ENCODE measurements at places on chromosomes 3 and 15. TPM values are rescaled to one million over a fixed set of nuclear protein-coding genes. Genes with fewer than 3 reads are reported as not detected.

CMTM8 gene
- total RNA-seq = not detected

GRCh38 chr3:186320862-186321568, 41.0 kb downstream of the DGKG start:
- no peak for DNase-seq
- no peaks in the 10 kb centered on the region for H3K27me3 ChIP-seq
- no peak overlapping the region for H3K4me3 ChIP-seq
- no peak overlapping the region for H3K27ac ChIP-seq
- no peaks in the 10 kb centered on the region for H3K36me3 ChIP-seq

GRCh38 chr3:170585937-170586310, at the start of gene SLC7A14:
SLC7A14 (minus strand) TSS chr3:170586075; CDS start chr3:170526936, 59,139 bp downstream.
- DNase-seq = no peak
- H3K27me3 ChIP-seq = peaks cover 15% of the 10 kb centered on the region
- H3K36me3 ChIP-seq = no peaks in the 10 kb centered on the region
- H3K4me1 ChIP-seq = no peaks in the 10 kb centered on the region

- H3K27me3 ChIP-seq = no peaks in the 10 kb centered on the region
- H3K4me3 ChIP-seq = no peak overlapping the region
- DNase-seq = no peak
- no peak overlapping the region for H3K27ac ChIP-seq
- no peaks in the 10 kb centered on the region for H3K36me3 ChIP-seq
Observed at GRCh38 chr3:98215051-98215450, 48.6 kb downstream of the OR5H15 start.

DNA sequence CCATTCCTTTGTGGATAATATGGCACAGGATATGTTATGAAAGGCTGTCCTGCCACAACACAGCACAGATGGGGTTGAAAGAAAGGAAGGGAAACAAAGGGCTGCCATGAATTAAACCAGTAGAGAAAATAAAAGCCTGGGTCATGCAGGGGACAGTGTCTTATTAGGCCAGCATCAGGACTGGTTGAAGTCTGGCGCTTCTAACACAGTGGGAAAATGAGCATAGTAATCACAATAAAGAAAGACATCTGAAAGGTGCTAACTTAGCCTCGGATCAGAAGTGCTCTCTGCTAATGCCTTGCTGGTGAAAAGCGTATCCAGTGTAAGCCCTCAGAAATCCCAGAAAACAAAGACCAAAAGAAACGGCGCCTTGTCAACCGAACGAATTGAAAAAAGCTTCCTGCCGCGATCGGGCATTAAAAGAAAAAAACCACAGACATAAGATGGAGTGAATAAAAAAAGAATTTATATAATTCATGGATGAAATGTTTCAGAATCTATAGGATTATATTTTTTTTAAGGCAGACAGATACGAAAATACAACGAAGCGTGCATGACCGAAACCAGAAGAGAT, 566 bp upstream of the MKRN3 start:
- H3K27me3 ChIP-seq = no peaks in the 10 kb centered on the region
- H3K4me1 ChIP-seq = no peaks in the 10 kb centered on the region
- no peak overlapping the region for H3K4me3 ChIP-seq
- no peaks in the 10 kb centered on the region for H3K36me3 ChIP-seq

ZNF501 gene
- 3.5 TPM for total RNA-seq

- H3K27me3 ChIP-seq = no peaks in the 10 kb centered on the region
- no peak overlapping the region for H3K27ac ChIP-seq
- H3K4me3 ChIP-seq = no peak overlapping the region
- peaks cover 28% of the 10 kb centered on the region for H3K4me1 ChIP-seq
- no peaks in the 10 kb centered on the region for H3K36me3 ChIP-seq
Observed at GRCh38 chr15:67762610-67763368, 62.5 kb upstream of the SKOR1 start.

All from stomach (tissue), 19 donors.